ENCODE measurements at places on chromosomes 7 and 10.
A peak's percentile ranks its signal among the peaks of the same experiment; 100 is the strongest.

- no peak for DNase-seq
These were observed 3.7 kb upstream of the PCOLCE start for GRCh38 chr7:100598425-100598824.

- DNase-seq = peak; percentile 87
These were observed at the start of gene ZNF32 for GRCh38 chr10:43648398-43649184. ZNF32 (minus strand) TSS chr10:43648881; CDS start chr10:43646133, 2,748 bp downstream.

DNA sequence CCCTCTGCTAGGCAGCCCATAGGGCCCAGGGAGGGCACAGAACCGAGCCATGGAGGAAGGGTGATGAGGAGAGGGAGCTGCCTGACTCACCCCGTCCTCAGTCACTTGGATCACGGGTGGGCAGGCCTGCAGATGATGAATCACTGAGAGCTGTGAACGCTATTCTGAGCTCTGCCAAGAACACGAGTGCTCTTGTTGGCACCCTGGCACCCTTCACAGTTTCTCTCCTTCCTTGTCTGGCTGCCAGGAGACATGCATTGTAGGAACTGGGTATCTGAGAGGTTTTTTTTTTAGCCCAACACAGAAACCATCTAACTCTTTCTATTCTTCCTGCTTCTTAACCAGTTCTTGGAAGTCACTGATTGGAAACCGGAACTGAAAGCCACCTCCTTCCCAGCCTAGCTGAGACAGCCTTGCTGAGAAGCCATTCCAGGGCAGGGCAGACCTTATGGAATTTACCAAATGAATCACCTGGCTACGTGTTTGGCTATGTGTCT, 82.1 kb downstream of the SLC37A3 start:
- peak; percentile 65 for DNase-seq

- DNase-seq = no peak
These were observed 2.5 kb downstream of the PGAM2 start for GRCh38 chr7:44062903-44063295.

DNA sequence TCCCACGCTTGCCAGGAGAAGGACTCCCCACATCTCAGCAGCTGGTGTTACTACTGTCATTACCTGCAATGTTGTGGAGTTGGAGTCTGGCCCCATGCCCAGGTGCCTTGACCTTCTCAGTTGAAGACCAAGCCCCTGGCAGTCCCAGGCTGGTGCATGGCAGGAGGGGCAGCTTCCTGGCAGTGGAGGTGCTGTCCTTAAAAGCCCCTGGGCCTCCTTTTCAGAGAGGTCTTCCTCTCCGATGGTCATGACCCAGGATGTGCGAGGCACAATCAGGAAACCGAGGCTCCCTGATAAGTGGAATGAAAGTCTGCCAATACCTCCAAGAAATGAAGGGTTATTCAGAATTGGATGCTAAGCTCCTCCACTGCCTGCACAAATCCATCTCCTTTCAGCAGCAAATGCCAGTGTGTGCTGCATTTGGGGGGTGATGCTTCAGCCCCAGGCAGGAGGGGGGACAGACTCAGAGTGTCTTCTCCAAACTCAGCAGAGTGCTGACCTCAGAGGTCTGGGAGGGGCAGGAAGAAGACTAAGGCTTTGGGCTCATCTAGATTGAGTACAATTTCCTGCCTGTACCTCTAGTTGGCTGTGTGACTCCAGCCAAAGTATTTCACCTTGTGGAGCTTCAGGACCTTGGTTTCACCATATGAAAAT, 97.0 kb upstream of the DDC start:
- no peak for DNase-seq

GRCh38 chr10:61752111-61753011, 89.6 kb downstream of the CABCOCO1 start:
- peak; percentile 52 for DNase-seq

GRCh38 chr10:132374612-132375011, 22.4 kb upstream of the PWWP2B start:
- DNase-seq = no peak

GRCh38 chr7:124700655-124701054, 64.9 kb downstream of the GPR37 start:
- no peak for DNase-seq

DNA sequence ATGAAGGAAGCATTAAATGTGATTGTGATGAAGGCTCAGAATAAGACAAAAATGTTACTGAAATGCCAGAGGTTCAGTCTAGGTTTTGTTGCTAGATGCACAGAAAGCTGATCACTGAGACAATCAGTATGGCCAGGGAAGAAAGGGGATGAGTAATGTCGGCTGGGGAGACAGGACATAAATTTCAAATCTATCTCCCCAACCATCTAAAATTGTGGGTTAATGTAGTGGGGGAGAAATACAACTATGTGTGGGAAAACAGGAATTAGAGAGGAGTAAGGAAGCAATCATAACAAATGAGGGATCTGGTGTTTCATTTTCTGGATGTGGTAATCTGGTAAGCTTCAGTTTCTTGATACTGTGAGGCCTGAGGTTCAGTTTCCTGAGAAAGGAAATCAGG, 1111.0 kb downstream of the XPNPEP1 start:
- DNase-seq = peak; percentile 88

DNA sequence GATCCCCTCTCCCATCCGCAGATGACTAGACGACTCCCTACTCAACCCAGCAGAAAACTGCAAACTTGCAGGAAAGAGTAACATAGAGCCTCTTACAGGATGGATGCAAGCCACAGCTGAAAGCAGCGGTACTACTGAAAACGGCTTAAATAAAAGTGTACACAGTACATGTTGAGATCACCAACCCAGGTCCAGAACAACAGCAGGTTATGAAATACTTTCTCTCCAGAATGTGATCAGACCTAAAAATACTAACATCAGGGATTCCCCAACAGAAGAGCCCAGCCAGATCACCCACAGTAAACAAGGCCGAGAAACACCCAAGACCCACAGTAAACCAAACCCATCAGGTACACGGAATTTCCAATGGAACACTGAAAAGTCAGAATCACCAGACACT, 13.2 kb downstream of the ATE1 start:
- DNase-seq = no peak

GRCh38 chr10:103775776-103776175, 79.6 kb downstream of the SH3PXD2A start:
- no peak for DNase-seq

- peak; percentile 55 for DNase-seq
These were observed 41.2 kb downstream of the TNS3 start for GRCh38 chr7:47540387-47541350.

DNA sequence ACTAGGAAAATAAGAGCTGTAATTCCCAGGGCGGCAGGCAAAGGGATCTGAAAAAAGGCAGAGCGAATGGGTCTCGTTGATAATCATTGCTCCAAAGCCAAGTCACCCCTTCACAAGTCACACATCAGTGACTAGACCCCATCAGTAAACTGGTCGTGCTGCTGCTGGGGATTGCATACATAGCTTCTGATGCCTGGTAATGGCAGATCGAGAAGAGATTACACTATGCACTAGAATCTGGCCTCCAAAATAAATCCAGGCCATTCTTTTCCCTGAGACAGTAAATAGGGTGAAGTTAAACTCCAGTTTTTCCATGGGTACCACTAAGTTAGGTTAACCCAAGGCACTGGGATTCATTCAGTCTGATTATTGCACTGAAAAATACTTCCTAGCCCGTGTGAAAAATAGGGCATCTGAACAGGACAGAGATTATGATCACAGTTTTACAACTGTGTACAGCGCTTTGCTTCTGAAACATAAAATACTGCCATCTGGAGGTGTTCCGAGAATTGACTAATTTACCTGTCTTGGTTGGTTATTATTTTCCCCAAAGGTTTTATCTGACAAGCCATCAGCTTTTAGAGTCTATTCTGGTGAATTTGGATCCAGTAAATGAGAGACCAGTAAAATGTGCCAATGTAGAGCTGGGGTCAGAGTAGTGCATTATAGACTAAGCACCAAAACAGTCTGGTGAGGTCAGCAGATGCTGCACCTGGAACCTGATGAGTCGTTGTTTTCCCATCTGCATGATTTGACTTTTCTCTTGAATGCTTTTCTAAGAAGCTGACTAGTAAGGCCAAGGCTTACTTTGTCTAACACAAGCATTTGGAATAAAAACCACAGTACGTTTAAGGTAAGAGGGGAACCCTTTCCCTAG, 82.9 kb upstream of the AFAP1L2 start:
- DNase-seq = no peak

DNA sequence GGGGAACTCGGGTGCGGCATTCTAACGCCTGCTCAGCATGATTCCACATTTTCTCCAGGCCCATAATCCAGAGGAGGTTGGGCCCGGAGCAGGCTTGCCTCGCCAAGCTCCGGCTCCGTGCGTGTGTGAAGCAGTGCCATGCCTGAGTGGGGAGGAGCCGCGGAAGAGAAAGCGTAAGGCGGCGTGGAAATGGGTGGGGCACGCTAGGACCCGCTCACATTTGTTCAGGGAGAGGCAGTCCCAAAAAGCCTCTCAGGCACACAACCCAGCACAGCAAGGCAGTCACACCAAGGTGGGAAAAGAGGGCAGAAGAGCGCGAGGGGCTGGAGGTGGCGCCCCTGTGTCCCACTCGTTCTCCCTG, 695 bp upstream of the VDAC2 start:
- DNase-seq = peak; percentile 78
